ENCODE measurements at places on chromosomes 2 and 18. TPM values are rescaled to one million over a fixed set of nuclear protein-coding genes. Genes with fewer than 3 reads are reported as not detected.

The LOXHD1 gene
- total RNA-seq: not detected

The COL5A2 gene
- 440 TPM for total RNA-seq

The RTP5 gene
- total RNA-seq: not detected

The SERPINB2 gene
- 2.4 TPM for total RNA-seq

The XIRP2 gene
- 1.2 TPM for total RNA-seq

The STK39 gene
- 21.0 TPM for total RNA-seq

The AFF3 gene
- 3.1 TPM for total RNA-seq

The SMYD1 gene
- total RNA-seq: not detected

The ACVR2A gene
- total RNA-seq: 10.1 TPM

The NT5C1B gene
- 0.33 TPM for total RNA-seq

The LOXL3 gene
- 28.0 TPM for total RNA-seq

The INO80C gene
- total RNA-seq: 6.4 TPM

Data from uterine smooth muscle cell (primary cell).